ENCODE measurements at places on chromosomes 7 and 10.

DNA sequence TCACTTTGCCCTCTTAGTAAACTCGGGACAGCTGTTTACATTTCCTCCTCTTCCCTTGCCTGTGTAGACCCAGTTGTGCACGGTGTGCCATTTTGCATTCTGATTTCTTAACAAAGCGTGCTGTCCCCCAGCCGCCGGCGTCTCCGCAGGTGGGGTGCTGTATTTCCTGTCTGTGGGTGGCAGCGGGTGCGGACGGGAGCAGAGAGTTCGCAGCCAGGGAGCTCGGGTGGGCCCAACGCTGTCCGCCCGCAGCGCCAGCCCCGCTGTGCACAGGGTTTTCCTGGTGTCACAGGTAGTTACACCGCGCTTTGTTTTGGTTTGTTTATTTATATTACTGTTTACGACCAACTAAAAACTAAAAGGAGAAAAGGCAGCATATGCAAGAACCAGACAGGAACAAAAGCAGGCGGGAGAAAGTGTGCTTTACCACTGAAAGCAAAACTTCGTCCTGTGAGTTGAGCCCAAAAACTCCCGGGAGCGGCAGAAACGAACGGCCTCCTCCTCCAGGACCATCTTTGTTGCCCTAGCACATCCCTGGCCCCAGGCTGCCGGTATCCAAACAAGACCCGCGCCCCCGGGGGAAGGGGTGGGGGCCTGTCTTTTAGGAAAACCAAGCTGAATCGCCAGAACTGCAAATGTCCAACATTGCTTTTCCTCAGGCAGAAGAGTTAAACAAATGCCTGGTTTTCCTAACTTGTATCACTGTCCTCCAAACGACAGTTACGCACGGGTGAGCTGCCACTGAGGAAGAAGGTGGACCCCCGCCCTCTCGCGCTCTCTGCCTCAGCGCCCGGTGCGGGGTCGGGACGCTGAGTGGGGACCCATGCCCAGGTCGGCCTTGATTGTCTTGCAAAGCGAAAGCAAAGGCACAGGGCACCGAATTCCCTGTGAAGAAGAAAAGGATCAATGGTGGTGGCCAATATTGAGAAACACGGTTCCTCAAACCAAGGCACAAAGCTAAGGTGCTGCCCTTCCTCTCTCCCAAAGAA lies 45.9 kb upstream of the DRGX start:
- no peak for DNase-seq

DNA sequence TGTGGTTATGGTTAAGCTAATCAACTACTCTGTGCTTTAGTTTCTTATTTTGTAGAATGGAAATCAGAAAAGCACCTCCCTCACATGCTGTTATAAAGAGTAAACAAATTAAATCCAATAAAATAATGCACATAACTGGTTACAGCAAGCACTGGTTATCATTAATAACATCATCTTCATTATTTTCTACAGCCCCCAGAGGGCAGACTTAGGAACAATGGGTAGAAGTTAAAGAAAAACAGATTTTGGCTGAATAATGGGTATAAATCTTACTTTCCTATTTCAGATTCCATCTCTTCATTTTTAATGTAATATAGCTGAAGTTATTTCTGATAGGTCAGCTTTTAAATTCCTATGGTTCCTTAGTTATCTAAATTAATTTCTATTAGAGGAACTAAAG lies 126.5 kb downstream of the DOCK4 start:
- DNase-seq: no peak

GRCh38 chr7:5429253-5429856 lies 5.7 kb upstream of the TNRC18 start:
- DNase-seq: peak; percentile 49

DNA sequence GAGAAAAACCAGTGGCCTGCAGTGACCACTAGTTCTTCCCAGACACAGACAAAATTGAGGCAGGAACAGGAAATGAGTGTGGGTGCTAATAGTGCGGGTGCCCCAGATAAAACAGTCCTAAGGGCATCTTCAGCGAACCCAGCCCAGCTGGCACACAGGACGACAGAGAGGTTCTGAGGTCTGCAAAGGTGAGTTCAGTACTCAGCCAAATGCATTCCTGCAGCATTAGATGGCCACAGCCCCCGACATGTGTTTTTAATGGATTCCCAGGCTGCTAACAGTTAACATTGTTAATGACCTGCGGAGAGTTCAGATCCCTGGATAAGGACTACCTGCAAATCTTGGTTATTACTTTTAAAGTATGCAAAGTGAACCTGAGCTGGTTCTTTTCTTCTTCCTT lies 196.0 kb downstream of the HIBADH start:
- DNase-seq: no peak

DNA sequence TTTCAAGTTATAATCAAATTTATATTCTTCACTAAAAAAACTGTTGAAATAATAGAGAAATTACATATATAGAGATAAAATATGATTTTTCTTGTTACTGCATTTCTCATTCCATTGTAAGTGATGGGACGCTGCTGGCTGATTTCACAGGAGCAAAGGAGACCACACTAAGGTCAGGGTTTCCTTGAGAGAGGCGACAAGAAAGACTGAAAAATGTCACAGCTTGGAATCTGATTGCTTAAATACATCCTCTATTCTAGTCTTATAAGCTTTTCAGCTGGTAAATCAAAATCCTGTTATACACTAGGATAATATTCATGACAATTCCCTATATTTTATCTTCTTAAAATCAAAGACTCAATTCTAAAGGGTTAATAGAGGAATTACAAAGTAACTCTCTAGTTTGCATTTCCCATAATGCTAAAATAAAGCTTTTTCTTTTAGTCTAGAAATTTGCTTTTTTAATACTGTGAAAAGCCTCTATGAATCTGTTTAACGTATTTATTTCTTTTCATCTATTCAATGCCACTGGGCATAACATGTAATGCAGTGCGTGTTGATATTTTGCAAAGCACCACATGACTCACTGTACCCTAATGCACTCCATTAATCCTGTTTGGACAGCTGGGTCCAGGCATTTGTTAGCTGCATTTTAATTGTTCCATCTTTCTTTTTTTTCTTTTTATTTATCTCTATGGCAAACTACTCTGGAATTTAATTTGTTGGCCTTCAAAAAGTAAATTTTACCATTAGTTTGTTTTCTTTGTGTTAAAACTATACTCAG lies 81.7 kb downstream of the RNF32 start:
- DNase-seq: no peak

- DNase-seq: no peak
These were observed 112.5 kb upstream of the GHITM start for GRCh38 chr10:84026821-84027257.

- DNase-seq: no peak
These were observed 90.7 kb downstream of the NHLRC2 start for GRCh38 chr10:113945075-113945686.

- no peak for DNase-seq
These were observed 83.1 kb upstream of the AGBL3 start for GRCh38 chr7:134903073-134903790.

GRCh38 chr10:125817337-125817946 lies 5.6 kb downstream of the UROS start:
- DNase-seq: no peak

- no peak for DNase-seq
These were observed 10.7 kb downstream of the PFKP start for GRCh38 chr10:3077940-3078630.

GRCh38 chr7:80826520-80827238 lies 92.2 kb downstream of the SEMA3C start:
- DNase-seq: no peak

DNA sequence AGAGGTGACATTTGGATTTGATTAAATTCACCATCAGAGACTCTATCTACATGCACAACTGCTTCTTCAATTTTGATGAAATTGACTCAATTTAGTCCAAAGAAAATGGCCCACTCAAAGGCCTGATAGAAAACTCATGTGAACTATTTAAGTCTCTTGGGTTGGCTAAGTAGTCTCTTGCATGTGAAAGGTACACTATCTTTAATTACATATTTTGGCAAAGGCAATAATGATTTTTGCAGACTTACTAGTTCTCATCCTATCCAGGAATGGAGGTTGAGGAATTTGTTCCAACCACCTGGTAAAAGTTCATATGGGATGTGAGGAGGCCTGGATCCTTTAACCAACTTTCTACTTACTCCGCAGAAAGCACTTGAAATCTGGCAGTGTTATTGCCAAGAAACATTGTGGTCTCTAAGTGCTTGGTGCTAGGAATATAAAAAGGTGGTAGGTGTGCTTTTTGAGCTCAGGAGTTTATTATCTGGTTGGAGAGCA lies 618.6 kb upstream of the MKI67 start:
- DNase-seq: no peak

DNA sequence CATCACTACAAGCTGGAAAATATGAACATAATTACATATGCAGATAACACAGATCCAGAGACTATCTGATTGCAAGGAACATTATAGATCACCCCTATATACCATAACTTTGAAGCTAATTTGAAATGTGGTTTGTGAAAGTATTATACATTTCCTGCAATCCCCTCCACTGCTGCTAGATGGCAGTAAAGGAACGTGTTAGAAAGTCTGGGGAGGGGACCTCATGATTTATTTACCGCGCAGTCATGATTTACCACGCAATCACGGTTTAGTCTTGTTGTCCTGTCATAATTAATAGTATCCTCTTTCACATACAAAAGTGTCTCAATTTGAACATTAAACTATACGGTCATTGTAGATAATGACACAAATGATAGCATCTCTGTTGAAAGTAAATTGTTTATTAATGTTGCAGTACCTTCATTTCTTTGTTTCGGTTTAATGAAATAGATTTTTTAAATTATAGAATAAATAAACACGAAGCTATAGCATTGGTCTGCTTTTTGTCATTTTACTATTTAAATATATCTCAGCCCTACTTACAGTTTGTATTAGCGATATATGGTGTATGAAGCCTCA lies 145.3 kb upstream of the PRSS1 start:
- DNase-seq: peak; percentile 3

DNA sequence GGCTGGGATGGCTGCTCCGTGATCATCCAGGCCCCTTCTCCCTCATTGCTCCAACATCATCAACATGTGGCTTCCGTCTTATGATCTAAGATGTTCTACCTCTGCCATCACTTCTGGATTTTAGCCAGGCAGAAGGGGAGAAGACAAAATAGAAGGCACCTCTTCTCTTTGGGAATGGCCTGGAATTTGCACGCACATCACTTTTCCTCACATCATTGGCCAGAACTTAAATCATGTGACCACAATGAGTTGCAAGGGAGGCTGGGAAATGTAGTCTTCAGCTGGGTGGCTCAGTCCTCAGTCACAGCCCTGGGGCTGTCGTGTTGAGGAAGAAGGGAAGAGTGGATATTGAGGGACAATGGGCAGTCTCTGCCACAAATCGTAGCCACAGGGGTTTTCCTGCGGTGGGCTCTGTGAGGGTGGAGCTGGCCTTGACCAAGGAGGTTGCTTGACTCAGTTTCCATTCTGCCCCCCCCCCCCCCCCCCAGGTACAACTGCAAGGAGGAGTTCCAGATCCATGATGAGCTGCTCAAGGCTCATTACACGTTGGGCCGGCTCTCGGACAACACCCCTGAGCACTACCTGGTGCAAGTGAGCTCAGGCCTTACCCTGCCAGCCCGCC lies 50.3 kb downstream of the PALD1 start:
- no peak for DNase-seq

DNA sequence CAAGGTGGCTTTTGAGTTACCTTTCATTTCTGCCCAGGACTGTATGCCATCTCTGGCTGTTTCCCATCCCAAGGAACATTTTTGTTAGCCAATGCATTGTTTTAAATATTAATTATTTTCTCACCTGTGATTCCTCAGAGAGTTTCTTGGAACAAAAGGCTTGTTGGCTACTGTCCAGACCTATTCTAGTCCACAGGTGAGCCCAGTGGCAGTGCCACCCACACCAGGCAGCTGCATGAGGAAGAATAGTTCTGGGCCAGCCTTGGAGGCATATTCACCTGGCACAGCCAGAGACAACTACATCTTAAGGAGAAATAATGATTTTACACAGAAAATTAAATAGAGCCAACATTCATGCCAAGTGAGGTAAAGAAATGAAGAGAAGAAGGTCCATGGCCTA lies 123.9 kb downstream of the C1GALT1 start:
- DNase-seq: no peak

DNA sequence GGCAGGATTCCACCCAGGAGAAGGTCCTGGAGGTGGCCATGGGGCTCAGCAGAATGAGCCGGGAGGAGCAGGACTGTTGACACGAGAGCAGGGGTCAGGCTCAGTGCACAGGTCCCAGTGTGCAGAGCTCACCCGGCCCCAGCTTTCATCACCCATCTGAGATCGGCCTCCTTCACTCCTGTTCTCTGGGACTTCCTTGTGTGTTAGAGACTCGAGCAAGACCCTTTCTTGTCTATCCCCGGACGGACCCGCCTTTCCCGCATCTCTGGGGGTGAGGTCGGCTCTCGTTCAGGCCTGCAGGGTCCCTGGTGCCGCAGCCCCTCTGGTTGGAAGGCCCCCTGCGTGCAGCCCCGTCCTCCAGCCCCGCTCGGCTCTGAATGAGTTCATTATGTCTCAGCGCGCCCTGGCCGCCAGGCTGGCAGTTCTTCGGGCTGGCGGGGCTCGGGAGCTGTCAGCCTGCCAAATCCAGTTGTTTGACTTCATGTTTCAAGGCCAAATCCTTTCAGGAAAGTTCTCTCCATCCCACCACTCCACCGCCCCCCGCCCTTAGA lies 127.9 kb downstream of the LHPP start:
- peak; percentile 42 for DNase-seq

DNA sequence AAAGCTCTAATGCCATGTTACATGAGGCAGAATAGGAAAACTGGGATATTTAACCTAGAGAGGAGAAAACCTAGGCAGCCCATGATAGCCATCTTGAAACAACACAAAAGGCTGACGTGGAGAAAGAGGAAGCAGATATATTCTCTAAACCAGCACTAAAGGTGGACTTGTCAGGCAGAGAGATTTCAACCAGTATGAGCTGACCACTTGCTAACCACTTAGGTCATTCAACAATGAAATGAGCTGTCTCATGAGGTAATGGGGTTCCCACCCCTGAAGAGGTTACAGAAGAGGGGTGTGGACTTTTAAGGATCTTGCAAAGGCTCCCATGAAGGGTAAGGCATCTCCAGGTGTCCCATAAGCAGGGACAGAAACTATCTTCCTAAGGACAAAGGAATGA lies 26.8 kb upstream of the EGR2 start:
- no peak for DNase-seq

All from DMS79 (cell line).